Stimulated activated naive CD4-positive, alpha-beta T cell treated with Interleukin-2 at 50 U/mL for 16 hours (primary cell): ENCODE measurements at places on chromosomes 3 and 15.

DNA sequence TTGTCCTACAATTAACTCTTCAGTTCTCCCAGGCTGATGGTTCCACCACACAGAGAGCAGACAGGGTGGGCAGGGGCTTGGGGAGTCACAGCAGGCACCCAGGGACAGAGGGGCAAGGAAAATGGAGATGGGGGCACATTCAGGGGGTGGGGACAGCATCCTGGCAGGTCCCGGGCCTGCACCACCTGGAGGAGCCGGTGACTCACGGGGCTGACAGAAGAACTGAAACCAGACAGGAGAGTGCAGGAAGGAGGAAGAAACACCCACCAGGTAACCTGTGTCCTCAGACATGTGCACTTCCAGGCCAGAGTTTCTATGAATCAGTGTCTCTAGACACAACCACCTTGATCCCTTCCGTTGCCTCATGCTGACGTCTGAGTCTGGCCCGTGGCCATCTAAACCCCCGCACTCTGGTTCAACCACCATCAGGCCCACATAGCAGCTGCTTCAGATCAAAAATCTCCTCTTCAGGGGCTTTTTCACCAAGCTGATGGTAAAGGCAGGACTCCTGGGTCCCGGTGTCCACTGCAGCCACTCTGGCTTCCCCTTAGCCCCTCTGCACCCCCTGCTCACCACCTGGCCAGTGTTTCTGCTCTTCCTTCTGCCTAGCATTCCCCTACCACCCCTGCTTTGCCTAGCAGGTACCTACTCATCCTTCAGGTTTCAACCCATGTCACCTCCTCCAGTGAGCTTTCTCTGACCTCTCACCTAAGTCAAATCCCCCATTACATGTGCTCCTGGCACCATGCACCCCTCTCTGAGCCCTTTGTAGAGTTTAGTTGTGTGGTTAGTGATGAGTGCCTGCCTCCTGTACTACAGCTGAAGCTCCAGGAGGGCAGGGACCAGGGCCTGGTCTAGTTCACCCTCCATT, 16.5 kb upstream of the CYP11A1 start:
- peak; percentile 55 for DNase-seq

GRCh38 chr3:49713336-49714105, 6.0 kb downstream of the AMIGO3 start:
- no peak for DNase-seq

DNA sequence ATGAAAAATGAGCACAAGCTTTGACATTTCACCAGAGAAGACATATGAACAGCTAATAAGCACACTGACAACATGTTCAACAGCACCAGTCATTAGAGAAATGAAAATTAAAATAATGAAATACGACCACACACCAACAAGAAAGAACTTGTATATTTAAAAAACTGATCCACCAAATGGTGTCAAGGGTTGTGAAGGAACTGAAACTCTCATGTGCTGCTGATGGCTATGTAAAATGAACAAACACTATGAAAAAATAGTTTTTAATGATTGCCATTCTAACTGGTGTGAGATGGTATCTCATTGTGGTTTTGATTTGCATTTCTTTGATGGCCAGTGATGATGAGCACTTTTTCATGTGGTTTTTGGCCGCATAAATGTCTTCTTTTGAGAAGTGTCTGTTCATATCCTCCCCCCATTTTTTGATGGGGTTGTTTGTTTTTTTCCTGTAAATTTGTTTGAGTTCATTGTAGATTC, 193.8 kb downstream of the SCAPER start:
- DNase-seq, result no peak

- DNase-seq, result no peak
These were observed 3.4 kb downstream of the PP2D1 start for GRCh38 chr3:20008646-20009045.

DNA sequence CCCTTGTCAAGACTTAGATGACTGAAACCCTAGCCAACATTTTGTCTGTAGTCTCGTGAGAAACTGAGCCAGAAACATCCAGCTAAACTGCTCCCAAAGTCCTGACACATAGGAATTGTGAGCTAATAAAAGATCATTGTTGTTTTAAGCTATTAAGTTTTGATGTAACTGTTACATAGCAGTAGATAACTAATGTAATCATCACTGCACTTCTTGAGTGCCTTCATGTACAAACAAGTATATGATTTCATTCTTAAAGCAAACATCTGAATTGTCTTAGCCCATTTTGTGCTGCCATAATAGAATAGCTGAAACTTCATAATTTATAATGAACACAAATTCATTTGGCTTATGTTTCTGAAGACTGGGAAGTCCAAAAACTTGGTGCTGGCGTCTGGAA, 87.3 kb downstream of the NSUN3 start:
- DNase-seq, result no peak
